ENCODE measurements at places on chromosomes 7 and 10.

- DNase-seq, result no peak
Observed at GRCh38 chr7:1396195-1396594, 63.1 kb downstream of the MICALL2 start.

DNA sequence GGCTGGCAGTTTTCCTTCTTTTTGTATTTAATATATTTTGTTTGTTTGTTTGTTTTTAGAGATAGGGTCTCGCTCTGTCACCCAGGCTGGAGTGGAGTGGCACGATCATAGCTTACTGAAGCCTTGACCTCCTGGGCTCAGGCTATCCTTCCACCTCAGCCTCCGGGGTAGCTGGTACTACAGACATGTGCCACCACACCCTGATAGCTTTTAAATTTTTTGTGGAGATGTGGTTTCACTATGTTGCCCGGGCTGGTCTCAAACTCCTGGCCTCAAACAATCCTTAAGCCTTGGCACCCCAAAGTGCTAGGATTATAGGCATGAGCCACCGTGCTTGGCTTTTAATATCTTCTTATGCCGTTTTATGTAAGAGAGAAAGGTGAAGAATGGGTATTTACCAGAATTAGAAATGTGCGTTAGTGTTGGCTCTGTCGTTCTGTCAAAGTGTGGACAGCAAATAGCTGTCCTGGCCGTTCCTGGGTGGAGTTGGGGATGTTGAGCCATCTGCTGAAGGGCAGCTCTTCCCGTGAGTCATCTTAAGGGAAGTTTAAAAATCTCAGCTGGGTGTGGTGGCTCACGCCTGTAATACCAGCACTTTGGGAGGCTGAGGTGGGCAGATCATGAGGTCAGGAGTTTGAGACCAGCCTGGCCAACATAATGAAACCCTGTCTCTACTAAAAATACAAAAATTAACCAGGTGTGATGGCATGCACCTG is 14.8 kb downstream of the OGDH start:
- no peak for DNase-seq

DNA sequence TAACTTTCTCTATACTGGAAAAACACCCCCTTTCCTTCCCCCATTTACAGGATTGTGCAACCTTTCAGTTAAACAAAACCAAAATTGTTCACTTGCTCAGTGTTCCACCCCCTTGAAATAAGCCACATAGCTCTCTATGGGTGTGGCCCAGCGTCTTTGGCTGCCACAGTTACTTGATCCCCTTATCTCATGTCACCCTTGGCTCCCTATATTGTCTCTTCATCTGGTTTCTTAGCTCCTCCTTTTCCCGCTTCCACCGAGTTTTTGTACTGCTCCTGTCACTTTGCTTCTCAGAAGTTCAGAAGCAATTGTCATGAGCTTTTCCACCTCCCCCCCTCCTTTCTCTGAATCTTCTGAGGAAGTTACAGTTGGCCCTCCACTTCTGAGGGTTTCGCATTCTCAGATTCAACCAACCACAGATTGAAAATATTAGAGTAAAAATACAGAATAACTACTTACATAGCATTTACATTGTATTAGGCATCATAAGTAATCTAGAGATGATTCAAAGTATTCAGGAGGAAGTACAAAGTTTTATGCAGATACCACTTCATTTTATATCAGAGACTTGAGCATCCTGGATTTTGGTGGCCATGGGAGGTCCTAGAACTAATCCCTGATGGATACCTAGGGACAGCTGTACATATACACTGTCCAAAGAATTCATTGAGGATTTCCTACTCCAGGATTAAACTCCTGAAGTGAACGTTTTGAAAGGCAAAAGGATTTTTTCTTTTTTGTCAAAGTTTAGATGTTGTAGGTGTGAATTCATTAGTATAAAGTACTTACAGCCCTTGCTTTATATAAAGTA is 60.4 kb downstream of the ADD3 start:
- no peak for DNase-seq

- DNase-seq, result peak; percentile 89
Observed at GRCh38 chr7:75617634-75618234, 121.0 kb downstream of the HIP1 start.

DNA sequence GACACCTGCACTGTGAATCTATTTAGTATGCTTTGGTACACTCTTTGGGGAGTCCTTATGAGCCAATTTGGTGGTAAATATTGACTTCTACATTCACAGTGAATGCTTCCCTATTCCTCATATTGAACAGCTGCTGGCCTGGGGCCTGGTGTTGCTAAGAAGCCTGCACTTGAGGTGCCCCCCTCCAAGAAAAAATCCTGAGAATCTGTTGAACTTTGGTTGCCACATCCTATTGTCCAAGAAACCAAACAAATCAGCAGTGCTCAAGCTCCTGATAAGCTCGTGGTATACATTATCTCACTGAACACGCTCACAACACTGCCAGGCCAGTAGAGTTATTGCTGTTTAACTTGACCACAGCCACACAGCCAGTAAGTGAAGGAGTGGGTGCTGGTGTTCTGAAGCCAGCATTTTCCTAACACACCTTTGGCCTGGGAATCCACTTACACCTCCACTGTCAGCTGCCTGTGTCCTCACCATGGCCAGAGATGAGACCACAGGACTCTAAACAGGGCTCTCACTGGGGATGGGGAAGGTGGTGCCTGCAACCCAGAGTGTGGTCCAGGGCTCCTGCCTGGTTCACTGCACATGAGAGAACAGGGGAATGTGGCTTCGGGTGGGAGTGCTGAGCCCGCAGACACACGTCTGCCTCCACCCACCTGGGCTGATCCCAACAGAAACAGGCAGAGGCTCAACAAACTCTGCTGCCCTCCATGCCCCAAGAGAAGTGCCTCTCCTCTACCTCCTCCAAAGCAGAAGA is 6.7 kb downstream of the DDC start:
- DNase-seq, result no peak

DNA sequence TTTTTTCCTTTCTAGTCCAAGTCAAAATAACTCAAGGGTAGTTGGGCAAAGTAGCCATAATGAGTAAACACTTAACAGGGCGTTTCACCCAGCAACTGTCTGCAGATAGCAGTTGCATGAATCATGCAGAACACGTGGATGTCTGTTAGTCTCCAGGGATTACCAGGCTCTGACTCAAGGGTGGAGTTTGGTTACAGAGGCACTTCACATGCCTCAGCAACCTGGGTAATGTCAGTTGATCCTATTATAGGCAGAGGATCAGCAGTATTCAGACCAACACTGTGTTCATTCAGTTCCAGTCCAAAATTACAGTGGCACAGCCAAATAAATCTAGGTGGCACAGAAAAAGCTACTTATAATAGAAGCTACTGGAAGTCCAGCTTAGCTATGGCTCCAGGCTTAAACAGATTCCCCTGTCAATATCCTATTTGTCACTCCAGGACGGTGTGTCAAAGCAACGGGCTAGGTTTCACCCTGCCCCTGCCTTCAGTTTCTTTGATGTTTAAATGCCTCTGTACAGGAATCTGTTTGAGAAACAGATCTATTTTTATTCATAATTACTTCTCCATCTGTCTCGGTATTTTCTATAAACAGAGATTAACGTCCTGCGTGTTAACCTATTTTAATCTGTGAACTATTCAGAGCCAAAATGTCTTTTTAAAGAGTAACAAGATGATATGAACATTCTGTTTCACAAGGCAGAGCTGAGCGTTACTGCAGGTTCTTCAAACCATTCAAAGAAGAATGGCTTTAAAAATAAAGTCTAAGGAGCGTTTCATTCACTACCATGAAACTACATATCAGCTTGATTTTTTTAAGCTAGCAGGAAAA is 162.6 kb upstream of the AKR1E2 start:
- DNase-seq, result peak; percentile 43

- no peak for DNase-seq
Observed at GRCh38 chr7:103751311-103751880, 238.1 kb downstream of the RELN start.

DNA sequence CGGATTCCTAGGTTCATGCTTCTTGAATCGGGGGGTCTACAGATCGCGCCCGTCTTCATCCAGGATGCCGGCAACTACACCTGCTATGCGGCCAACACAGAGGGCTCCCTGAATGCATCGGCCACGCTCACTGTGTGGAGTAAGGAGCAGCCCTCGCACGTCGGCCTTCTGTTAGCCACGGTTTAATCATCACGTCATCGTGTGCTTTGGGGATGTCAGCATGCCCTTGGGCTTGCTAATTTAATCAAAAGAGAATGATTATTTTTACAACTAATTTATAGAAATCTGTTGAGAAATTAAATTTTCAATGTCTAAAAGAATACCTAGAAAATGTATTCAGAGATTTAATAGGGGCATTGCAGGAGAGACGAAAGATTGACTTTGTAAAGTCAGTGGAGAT is 668.2 kb downstream of the SDK1 start:
- no peak for DNase-seq

DNA sequence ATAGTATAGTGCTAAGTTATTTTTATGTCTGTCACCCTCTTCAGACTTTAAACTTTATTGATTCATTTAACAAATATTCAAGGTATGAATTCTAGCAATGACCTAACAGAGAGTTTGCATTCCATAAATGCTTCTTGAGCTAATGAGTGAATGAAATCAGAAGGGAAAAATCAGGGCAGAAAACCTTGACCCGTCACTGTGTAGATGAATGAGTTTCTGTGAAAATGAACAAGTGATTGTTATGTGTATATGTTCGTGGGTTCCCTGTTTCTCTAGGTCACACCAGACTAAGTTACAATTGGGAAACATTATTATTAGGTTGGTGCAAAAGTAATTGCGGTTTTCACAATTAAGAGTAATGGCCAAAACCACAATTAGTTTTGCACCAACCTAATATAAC is 30.1 kb downstream of the APBB1IP start:
- DNase-seq, result no peak

DNA sequence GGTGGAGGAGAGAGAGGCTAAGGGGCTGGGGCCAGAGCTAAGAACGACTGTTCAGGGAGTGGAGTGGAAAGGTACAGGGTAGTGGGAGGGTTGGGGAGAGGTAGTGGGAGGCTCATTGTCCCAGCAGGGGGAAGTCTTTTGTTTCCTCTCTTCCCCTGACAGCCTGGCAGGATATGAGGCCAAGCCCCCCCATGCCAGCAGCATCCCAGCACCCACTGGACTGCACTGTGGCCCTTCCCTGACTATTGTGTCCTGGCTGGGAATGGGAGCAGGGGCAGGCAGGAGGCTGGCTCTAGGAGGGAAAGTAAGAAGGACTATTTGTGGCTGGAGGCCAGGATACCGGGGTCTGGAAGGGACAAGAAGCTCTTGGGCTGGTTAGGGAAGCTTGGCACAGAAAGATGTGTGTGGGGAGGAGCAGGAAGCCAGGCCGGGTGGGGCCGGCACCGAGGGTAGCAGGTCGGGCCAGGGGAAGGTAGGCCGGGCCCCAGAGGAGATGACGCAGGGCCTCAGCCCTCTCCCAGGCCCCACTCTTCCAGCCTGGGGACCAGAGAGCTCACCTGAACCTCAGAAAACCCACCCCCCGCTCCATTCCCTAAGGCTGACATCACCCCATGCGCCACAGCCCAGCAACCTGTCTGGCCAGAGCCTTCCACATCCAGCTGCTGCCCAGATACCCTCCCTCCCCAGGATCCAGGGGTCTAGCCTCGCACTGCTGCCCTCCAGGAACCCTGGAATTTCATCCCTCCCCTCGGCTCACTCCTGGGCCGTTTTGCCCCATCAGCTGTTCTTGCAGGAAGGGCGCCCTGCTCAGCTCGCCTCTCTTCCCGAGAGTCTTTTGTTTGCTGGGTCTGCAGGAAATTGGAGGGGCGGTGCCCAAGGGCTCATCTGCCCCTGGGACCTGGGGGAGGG is 8.8 kb upstream of the EPHB4 start:
- no peak for DNase-seq

DNA sequence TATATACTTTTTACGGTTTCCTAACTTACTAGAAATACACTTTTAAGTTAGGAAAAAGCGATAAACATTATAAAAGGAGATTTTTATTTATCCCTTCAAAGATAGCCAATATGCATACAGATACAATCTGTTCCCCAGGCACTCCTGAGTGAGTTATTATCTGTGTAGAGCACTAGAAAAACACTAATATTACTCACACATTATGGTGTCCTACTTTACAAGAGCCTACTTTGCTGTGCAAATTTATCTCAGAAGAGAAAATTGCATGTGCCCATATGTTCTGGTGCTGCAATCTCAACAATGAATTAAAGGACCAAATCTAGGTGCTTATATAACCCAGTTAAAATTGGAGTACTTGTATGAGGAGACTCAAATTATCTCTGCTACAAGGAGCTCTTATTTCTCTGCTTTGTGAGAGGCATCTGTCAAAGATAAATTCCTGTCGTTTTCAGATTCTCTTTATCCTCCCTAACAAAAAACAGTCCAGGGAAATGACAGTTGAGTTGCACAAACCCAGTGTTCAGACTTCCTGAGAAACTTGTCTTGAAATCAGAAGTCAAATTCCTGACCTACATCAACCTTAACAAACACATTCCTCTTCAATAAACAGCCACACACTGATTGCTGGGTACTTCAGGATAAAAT is 28.9 kb downstream of the CPA1 start:
- no peak for DNase-seq

- DNase-seq, result no peak
Observed at GRCh38 chr10:132394201-132394811, 2.7 kb upstream of the PWWP2B start.

DNA sequence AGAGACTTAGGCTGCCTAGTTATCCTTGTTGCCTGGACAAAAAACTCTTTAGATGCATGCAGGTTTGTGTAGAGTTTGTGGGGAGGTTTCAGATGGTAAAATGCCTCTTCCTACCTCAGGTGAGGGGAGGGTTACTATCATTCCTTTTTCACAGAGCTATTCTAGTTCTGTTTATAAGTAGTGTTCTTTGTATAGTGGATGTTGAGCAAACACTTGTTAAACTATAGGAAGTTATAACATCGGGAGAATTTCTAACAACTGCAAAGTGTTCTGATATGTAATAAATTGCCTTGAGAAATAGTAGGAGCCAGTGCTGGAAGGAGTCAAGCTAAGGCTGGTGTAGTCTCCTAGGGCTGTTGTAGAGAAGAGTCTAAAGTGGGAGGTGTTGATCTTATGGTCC is 6.7 kb upstream of the FAS start:
- no peak for DNase-seq
